ENCODE measurements at places on chromosomes 16 and 17.
A peak's percentile ranks its signal among the peaks of the same experiment; 100 is the strongest.

DNA sequence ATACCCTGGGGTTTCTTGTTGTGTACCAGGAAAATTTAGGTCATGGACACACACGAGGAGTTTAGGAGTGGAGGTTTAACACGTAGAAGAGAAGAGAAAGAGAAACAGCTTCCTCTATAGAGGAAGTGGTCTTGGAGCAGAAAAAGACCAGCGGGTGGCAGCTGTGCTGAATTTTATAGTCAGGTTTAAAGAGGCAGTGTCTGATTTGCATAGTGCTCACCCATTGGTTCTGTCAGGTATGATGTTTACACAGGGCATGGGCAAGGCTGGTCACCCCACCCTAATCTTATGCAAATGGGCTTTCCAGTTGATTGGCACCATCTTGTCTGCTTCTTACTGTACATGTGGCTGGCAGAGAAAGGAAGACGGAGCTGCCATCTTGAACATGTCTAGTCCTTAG, 309.0 kb downstream of the CDH13 start:
- DNase-seq, result no peak

- DNase-seq, result peak; percentile 45
Observed at GRCh38 chr17:79923974-79924638, 84.9 kb upstream of the CBX4 start.

DNA sequence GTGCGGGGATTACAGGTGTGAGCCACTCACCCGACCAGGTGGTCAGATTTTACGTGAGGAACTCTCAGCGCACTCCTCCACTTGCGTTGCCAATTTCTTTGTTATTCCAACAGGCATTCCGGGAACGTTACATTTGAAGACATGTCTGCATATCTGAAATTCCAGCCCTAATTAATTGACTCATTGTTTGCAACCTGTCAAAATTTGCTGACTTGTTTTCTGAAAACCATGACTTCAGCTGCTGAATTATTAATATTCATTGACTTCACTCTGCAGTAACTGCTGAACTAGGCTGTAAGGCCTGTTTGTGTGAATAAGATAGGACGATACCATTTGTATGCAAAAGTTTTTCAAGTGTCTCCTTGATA, 16.6 kb downstream of the G6PC1 start:
- DNase-seq, result no peak

GRCh38 chr17:80372922-80373570, 41.9 kb upstream of the ENDOV start:
- DNase-seq, result no peak

- no peak for DNase-seq
Observed at GRCh38 chr17:74863420-74864296, 4.0 kb upstream of the GRIN2C start.

GRCh38 chr17:58332778-58333735, 4.5 kb upstream of the TSPOAP1 start:
- peak; percentile 65 for DNase-seq

- no peak for DNase-seq
Observed at GRCh38 chr16:57997176-57997527, 3.3 kb downstream of the ZNF319 start.

DNA sequence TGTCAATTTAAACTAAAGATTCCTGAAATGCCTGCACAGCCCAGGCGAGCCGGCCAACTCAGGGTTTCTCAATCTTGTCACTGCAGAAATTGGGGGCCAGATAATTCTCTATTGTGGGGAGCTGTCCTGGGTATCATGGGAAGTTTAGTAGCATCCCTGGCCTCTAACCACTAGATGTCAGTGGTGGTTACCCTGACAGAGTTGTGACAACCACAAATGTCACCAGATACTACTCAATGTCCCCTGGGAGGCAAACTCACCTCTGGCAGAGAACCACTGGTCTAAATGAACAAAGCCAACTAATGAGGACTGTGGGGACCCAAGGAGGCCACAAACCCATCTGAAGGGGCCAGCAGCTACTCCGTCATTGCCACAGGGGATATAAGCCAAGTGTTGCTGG, 90.9 kb downstream of the MYH11 start:
- no peak for DNase-seq

DNA sequence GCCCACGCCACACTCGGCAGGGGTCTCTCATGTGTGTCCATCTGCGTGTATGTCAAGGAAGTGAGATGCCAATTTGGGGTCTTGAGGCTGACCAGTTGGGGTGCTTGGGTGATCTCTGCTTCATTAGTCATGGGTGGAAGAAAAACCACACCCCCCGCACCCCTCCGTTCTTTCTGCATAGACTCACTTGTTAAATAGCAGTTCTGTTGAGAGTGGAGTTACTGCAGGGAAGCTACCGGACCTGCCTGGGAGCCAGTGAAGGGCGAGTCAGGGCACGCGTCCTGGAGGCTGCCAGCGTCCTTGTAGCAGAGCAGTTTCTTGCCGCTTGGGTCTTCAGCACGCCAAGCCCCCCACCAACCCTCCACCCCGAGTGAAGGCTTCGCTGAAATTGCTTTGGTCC, 8.5 kb downstream of the SNN start:
- no peak for DNase-seq

DNA sequence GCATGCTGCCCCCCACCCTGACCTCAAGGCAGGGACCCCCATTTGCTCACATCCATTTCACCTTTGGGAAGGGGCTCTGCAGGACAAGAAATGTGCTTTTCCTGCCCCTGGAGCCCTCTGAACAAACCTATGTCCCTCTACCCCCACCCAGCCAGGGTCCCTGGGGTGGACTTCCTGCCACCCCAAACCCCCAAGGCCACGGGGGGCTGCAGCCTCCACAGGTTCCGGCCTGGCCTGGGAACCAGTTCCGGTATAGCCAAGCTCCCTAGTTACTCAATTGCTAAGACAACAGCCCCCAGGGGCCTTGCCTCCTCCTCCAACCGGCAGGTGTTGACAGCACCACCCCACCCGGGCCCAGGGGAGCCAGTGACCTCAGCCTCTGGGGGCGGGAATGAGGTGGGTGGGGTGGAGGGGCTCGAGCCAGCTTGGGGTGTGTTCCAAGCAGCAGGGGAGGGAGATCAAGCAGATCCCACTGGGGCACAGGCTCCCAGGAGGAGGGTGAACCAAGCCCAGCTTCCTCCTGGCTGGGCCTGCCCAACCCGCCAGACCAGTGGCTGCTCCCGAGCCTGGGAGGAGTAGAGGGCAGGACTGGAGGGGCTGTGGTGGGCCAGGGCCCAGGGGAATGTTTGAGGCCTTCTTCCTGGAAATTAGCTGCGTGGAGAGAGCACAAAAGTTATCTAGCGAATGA, 6.6 kb downstream of the PNMT start:
- DNase-seq, result no peak

GRCh38 chr16:29899516-29900101, at the start of gene SEZ6L2:
TSS of gene SEZ6L2 (minus strand) at chr16:29899550. CDS start at chr16:29899019, 531 bp downstream.
- no peak for DNase-seq

DNA sequence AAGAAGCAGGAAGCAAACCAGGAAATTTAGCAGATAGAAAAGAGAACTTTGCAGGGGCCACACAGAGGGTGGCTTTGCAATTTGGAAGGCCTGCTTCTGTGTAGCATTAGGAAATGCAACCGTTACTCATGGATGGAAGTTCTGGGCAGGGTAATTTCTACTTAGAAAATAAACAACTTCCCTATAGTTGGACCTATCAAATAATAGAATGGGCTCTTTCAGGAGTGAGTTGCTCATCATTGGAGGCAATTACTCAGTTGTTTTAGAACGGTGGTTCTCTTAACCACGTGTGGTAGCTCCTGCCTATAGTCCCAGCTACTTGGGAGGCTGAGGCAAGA, 25.8 kb upstream of the HS3ST2 start:
- no peak for DNase-seq

DNA sequence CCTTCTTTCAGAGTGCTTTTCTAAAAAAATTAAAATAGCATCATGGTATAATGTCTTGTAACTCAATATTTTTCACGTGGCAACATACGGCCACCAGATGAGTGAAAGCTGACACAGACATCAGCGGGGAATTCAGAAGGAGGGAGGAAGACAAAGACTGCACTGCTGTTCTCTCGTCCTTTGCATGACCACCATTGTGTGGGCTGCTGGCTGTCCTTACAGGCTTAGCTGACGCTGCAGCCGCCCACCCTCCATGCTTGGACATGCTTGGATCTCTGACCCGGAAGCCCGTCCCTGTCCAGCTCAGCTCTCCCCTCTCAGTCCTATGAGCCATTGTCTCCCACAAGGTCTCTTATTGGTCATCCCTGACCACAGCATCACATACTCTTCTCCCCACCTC, 11.4 kb upstream of the MLYCD start:
- DNase-seq, result no peak

DNA sequence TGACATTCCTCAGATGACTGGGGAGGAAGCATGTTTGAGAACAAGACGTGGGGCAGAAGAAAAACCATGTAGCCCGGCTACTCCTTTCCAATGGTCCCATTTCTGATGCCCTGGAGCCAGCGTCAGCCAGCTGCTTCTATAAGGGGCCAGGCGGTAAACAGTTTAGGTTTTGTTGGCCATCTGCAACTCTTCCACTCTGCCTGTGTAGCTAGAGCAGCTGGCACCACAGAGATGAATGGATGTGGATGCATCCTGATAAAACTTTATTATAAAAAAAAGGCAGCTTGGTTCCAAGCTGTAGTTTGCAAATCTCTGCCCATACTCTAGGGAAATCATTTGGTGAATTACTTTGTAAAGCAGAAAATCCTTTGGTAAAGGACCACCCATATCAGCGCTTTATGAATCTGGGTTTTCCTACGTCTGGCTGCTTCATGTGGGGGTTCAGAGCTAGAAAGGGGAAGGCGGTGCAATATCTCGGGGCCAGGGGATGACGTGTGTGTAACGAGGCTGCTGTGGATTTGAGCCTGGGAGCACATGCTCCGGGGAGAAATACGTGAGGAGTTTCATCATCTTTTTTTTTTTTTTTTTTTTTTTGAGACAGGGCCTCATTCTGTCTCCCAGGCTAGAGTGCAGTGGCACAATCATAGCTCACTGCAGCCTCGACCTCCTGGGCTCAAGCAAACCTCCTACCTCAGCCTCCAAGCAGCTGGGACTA, 3.4 kb upstream of the SRL start:
- no peak for DNase-seq

DNA sequence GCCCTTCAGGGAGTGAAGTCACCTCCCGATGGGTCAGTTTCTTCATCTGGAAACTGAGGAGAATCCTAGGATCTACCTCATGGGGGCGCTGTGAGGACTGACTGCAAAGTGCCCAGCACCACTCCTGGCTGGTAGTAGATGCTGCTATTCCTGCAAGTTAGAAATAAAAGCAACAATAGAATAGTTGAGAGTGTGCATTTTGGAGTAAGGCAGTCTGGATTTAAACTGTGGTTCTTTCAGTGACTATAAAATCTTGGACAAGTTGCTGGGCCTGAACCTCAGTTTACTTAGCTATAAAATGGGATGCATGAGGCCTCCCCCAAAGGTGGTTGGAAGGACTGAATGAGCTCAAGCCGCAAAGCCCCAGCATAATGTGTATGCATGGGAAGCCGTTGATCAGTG, 70.6 kb downstream of the CYB5B start:
- peak; percentile 22 for DNase-seq

DNA sequence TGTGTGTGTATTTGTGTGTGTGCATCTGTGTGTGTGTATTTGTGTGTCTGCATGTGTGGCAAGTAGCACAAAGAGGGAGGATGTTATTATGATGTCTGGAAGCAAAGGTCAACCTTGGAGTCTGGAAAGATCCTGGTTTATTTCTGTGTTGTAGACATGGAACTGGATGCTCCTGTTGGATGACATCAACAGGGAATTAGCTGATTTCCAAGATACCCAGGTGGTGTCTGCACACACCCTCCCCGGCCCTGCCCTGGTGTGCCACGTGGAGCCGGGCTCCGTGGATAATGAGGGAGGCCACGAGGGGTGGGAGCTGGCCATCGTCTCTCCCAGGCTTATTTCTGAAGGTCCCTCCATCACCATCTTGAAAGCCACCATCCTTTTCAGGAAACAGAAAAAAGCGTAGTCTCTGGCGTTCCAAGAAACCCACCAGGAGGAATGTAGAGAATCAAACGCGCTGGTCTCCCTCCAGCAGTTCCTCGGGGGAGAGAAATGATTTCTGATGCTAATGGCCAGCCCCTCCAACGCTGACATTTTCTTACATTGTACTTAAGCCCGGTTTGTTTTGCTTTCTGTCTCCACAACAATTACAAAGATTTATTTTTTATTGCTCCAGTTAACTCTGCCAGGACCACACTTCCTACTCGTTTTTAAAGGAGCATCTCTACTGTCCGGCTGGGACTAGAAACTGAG, 93.3 kb downstream of the FOXL1 start:
- no peak for DNase-seq
